ENCODE measurements at places on chromosomes 11 and 22. TPM values are rescaled to one million over a fixed set of nuclear protein-coding genes. Genes with fewer than 3 reads are reported as not detected.

The HSD17B12 gene
- 110 TPM for total RNA-seq

The PRG3 gene
- total RNA-seq, result not detected

The SLC17A6 gene
- total RNA-seq, result not detected

The ANO9 gene
- total RNA-seq, result 7.2 TPM

The SCGB1D2 gene
- total RNA-seq, result not detected

The SNX32 gene
- not detected for total RNA-seq

The OR51A7 gene
- not detected for total RNA-seq

The MAJIN gene
- not detected for total RNA-seq

The RFPL2 gene
- not detected for total RNA-seq

The CYB5R3 gene
- total RNA-seq, result 104 TPM

The BTG4 gene
- not detected for total RNA-seq

The WT1 gene
- 0.61 TPM for total RNA-seq

The SCGB1D4 gene
- total RNA-seq, result not detected

GRCh38 chr11:113553915-113554314, 78.7 kb upstream of the DRD2 start:
- DNase-seq, result no peak

- no peak for DNase-seq
Observed at GRCh38 chr22:44918925-44919392, 90.8 kb downstream of the PHF21B start.

DNA sequence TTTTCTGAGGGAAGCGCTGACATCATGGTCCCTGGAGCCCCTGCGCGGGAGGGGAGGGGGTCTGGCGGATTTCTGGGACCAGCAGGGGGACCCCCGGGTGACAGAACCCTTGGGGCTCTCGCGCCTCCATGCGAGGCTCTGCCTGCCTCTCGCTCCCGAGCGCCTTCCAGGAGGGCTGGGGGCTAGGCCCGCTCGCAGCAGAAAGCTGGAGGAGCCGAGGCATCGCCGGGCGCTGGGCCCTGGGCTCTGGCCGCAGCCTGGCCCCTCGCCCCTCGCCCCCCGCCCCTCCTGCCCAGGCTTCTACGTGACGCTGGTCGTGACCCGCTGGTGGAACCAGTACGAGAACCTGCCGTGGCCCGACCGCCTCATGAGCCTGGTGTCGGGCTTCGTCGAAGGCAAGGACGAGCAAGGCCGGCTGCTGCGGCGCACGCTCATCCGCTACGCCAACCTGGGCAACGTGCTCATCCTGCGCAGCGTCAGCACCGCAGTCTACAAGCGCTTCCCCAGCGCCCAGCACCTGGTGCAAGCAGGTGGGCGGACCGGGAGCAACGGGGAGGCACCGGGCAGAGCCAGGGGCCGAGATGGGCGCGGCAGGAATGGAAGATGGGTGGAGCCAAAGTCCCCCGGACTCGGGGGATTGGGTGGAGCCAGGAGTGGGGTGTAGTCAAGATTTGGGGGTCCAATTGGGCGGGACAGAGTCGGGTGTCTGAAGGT, 5.4 kb downstream of the BEST1 start:
- no peak for DNase-seq

GRCh38 chr11:131579932-131580387, 209.5 kb downstream of the NTM start:
- no peak for DNase-seq

GRCh38 chr22:17536269-17536668, 27.0 kb upstream of the SLC25A18 start:
- DNase-seq, result peak; percentile 21

- DNase-seq, result no peak
Observed at GRCh38 chr22:38645430-38645829, 10.8 kb downstream of the FAM227A start.

GRCh38 chr11:10823152-10823579, 14.4 kb upstream of the EIF4G2 start:
- DNase-seq, result no peak

DNA sequence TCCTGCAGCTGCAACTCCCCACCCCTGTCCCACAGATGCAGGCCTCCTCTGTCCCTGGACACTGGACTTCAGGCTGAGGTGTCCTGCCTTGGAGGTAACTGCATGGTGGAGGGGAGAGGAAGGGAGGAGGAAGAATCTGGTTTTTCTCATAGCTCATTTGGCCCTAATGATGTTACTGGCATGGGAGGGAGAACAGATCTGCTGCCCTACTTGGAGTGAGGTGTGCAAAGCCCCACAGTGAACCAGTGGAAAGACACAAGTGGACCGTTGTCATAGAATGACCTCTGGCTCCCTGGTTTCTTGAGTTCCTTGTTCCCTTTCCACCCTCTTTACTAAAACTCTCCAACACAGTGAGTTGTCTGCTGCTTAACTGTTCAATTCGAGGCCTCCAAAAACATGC, 215.9 kb downstream of the BARX2 start:
- no peak for DNase-seq

GRCh38 chr11:95378789-95379188, 147.8 kb upstream of the SESN3 start:
- no peak for DNase-seq

DNA sequence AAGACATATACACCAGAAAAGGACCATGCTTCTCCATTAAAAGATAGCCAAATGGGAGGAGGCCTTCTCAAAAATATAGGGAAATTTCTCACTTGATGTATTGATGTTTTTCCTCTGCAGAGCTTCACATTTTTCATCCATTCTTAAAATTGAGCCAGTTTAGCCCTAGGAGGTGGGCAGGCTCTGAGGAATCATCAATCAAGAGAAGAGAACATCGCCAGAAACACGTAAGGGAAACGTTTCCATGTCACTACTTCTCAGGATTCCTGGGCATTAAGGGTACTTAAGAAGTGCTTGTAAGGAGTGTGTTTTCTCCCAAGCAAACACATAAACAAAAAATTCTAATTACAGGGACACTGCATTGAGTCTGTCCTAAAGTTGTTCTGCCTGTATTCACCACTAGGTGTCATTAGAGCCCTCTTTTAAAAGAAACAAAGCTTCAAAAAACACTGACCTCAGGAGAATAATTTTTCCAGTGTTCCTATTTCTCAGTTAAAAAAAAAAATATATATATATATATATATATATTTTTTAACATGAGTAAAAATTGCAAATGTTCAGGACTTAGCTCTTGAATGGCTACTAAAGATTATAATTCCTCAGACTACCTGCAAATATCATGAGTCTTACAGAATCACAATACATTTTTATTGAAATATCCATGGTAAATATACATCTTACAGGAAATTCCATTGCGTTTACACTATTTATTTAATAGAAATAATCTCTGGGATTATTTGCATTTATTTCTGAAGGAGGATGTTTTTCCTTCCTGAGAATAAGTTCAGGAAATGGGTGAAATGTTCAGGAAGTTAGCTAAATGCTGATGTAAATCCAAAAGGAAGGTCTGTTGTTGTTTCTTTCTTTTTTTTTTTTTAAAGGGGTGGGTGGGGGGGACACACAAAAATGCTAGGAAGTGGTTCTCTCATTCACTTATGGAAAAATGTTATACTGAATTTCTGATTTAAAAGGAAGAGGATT, 16.0 kb downstream of the FZD4 start:
- peak; percentile 60 for DNase-seq

DNA sequence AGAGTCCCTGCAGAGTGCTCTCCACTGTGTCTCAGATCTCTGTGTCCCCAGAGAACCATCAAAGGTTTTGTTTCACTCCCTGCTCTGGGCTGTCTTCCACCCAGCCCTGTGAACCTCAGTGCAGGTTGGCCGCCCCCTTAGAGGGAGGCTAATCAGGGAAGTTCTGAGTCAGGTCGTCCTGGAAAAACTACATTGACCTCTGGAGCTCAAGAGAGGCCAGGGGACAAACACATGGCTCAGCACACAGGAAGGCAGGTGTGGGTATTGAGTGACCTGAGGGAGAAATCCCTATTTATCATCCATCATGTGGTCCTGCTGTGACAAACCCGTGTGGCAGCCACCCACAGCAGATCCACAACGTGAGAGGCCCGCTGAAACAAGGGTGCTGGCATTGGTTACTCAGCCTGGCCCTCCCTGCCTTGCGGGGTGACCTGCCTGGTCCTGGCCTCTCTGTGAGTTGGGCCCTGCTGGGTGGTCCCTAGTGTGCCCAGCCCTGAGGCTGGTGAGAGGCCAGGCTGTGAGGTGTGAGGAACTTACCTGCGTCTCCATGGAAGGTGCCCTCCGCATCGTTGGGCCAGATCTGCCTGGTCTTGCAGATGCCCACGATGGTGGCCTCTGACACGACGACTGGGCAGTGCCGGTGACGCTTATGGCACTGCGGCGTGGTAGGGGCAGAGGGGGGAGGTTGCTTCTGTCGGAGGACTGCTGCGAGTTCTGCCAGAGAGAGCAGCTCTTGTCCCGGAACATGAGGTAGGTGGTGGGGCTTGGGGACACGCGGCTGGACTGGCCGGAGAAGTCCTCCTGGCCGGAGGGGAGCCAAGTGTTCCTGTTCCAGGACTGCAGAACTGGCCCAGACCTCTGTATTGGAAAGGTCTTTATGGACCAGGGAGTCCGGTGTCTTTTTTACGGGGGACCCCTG, 669 bp upstream of the BCR start:
- peak; percentile 9 for DNase-seq

GRCh38 chr22:39932918-39933649, 27.1 kb upstream of the TMA7B start:
- DNase-seq, result peak; percentile 66

DNA sequence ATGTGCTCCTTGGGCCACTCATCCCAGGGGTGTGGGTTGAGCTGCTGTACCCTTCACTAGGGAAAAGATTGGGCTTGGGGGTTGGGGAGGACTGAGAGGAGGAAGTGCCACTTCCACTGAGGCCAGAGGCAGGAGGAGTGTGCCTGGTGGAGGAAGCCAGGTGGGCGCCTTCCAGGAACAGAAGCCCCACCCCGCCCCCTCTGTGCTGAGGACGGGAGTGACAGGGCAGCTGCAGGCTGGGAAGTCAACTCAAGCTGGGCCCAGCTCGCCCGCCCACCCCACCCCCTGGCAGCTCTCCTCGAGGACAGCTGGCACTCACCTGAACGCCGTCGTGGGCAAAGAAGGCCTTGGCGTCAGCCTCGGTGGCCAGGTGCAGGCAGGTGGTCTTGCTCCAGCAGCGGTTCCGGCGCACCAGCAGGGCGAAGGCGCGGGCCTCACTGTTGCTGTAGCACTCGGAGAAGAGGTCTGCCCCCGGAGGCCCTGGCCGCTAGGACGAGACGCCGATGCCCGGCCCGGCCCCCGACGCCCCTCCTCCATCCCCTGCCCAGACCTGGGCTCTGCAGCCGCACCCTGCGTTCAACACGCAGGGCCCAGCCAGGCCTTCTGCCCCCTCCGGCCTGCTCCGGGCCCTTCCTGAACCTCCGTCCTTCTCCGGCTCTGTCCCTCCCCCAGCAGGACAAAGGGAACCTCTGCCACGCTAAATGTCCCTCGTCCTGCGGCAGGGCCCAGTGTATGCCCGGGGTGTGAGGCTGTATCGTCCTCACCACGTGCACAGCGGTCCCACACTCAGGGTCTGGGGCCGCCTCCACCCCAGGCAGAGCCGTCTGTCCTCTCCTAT, 13.4 kb downstream of the TSSC4 start:
- DNase-seq, result no peak

- DNase-seq, result no peak
Observed at GRCh38 chr11:46181843-46182424, 60.7 kb upstream of the PHF21A start.

DNA sequence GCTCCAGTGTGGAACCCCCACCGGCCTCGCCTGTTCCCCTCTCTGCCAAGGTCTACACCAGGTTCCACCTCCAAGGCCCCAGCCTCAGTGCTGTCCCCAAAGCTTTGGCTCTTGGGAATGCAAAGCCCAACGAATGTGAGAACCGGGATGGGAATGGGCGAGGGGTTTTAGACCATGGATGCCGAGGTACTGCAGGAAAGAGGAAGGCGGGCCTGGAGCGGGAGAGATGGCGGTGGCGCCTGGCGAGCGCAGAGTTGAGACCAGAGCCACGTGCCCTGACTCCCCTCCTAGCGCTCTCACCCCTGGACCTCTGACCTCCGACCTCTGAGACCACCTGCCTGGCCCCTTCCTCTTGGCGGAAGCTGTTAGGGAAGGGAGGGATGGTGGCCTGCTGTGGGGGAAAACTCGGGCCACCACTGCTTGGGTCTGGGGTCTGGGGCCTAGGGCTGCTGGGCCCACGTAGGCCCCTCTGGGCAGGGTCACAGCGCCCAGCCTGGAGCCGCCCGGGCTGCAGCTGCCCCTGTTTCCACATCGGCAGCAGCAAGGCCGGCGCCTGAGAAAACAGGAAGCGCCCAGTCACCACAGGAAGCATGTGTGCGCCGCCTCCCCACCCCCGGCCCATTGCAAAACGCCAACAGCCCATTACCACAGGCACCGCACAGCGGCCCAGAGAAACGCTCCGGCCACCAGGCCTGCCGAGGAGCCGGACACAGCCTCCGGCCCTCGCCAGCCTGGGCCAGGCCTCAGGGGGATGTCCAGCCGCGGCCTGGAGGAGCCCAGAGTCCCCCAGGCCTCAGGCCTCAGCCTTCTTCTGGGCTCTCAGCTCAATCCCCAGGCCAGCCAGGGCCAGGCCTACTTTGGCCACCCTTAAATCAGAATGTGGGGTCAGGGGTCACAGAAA, 13.8 kb upstream of the SLC39A13 start:
- peak; percentile 72 for DNase-seq

GRCh38 chr22:27104449-27104848, 447.1 kb downstream of the MIAT start:
- no peak for DNase-seq

DNA sequence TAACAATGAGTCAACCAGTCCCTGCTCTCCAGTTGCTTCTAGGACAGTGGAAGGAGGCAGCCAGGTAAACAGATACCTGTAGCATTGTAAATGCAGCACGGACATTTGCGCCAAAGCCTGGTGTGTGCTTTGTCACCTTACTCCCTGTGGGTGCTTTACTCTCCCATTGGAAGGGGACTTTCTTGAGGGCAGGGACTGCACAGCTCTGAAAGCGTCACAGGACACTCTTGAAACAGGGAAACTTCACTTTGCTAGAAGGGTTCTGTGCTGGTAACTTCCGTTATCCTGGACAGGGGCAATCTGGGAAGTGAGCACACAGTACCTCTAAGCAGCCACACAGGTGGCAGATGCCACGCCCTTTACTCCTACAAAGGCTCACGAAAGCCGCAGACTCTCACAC, 99.8 kb downstream of the MYO18B start:
- no peak for DNase-seq

DNA sequence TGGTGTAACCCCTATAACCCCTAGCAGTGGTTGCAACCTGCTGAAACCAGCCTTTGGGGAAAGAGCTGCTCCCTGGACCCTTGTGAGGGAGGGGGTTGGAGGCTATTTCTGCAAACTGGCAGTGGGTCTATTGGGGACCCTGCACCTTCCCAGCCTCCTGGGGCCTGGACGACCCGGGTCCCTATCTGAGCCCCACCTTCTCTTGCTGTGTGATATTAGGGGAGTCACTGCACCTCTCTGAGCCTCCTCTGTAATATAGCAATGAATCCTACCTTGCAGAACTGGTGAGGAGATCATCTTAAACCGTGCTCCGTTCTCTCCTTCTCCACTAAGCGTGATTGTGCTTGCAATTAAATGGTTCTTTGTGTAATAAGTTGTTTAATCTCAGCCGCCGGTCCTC, 24.0 kb upstream of the MPPED1 start:
- DNase-seq, result no peak

- DNase-seq, result no peak
Observed at GRCh38 chr11:120061036-120061760, 76.7 kb downstream of the TRIM29 start.

Measured in MCF 10A (cell line).